ENCODE measurements at places on chromosomes 7 and 10. TPM values are rescaled to one million over a fixed set of nuclear protein-coding genes. Genes with fewer than 3 reads are reported as not detected.
A peak's percentile ranks its signal among the peaks of the same experiment; 100 is the strongest.

- DNase-seq, result no peak
These were observed 78.7 kb upstream of the ARID5B start for GRCh38 chr10:61822781-61823230.

GRCh38 chr7:66634816-66635215 lies 6.1 kb downstream of the KCTD7 start:
- DNase-seq, result no peak

DNA sequence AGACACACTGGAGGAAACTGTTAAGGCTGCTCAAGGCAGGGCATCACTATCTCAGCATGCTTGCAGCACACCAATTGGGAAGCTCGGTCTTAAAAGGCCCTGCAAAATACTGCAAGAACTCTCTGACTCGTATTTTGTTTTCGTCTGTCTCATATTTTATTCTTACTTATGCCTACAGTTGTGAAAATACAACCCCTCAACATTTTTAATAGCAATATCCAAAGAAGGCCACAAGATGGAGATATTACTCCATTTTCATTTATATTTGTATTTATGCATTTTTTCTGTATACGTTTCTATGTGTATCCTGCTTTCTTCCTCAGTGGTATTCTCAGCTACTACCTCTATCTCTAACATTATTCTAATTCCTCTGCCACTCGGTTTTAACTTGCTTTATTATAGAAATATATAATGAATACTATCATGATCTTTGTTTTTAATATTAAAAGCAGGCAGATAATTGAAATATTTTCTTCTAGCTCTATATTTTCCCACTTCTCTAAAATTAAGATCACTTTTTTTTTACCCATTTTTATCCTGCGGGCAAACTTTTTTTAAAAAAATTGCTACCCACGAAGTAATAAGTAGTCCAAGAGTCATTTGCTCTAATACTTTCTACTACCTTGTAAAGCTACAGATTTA lies 10.0 kb downstream of the DNAJC1 start:
- peak; percentile 7 for DNase-seq

DNA sequence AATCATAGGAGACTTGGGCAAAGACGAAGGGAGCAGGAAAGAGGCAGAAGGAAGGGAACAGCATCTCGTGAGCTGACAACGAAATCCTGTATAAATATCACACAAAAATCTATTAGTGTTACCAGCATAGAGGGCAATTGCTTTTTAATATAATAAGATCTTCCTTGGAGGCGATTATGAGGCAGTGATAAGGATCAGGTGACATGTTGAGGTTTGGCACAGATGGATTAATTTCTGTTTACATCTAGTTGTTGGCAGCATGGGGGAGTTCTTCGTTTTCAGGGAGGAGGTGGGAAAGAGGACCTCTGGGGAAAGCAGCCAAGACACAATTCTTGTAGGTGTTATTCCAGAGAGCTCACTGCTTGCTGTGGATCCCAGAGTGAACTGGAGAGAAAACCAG lies 163.8 kb downstream of the PLXNA4 start:
- DNase-seq, result no peak

DNA sequence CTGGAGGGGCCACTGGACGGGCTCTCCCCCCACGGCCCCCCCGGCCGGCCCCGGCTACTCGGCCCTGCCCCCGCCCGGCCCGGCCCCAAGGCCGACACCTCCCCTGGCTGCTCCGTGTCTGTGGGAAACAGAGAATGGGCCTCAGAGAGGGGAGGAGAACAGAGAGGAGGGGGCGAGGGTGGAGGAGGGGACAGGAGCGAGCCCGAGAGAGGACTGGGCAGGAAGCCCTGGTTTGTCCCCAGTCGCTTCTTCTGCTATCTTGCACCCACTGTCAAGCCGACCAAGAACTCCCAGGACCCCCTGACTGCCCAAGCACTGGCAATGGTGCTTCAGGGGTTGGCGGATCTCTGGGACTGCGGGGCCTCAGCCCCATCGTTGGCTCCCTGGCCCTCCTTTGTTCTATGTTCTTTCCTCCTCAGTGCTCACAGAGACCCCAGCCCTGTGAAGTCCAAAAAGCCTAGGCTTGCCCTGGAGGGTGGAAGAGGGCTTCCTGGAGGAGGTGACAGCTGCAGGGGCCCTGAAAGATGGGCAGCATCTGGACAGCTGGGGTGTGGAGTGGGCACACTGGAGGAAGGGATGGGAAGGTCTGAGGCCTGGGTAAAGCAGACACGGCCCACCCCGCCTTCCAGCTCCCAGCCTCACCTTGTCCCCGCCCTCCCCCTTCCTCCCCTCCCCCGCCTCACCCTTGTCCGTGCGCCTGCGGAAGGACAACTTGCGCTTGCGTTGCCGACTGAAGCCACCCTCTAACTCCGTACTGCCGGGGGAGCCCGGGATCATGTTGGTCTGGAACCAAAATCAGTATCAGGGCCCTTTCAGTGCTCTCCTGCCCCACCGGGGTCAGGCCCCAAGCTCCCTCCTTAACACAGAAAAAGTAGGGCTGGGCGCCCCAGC lies 30.1 kb downstream of the KCNH2 start:
- DNase-seq, result no peak

GRCh38 chr7:50309721-50310120 lies 5.2 kb downstream of the IKZF1 start:
- DNase-seq, result no peak

GRCh38 chr10:76111986-76112825 lies 680.8 kb downstream of the LRMDA start:
- no peak for DNase-seq

DNA sequence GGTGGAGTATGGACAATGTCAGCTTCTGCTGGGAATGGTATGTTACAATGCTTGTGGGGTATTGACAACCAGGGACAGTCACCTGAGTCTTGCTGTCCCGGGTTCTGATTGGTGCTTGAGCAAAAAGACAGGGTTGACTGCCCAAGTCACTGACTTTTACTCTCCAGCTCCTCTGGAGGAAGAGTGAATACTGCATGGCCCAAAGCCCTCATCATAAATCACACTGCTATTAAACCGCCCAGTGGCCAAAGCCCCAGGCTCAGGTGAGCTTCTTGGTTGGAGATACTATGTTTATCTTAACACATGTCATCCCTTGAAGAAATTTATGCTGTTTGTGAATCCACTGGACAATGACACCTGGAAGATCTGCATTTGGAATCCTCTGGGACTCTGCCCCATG lies 90.0 kb upstream of the IGFBP3 start:
- no peak for DNase-seq

DNA sequence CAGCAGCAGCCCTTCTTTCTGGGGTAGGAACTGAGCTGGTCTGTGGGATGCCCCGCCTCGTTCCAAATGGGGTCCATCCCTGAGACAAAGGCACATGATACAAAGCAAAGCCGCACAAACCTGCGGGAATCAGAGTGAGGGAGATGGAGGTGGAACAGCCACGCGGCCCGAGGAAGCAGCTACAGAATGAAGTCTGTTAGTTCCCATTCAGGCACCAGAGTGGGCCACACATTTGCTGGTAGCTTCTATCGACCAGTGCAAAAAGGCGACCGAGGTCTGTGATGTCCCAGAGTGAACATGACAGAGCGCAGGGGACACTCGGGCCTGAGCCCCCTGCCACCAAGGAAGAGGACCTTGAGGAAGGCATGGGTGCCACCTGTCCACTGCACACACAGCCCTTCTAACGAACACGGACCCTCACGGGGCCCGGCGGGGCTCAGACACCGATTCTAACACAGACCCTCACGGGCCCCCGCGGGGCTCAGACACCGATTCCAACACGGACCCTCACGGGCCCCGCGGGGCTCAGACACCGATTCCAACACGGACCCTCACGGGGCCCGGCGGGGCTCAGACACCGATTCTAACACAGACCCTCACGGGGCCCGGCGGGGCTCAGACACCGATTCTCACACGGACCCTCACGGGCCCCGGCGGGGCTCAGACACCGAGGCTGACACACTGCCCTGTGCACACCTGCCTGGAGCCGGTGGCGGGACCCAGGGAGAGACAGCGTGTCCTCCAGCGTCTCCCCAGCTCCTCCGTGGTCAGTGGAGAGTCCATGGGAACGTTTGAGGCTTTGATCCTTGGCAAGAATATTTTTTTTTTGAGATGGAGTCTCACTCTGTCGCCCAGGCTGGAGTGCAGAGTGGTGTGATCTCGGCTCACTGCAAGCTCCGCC lies 32.8 kb upstream of the FAM20C start:
- DNase-seq, result no peak

DNA sequence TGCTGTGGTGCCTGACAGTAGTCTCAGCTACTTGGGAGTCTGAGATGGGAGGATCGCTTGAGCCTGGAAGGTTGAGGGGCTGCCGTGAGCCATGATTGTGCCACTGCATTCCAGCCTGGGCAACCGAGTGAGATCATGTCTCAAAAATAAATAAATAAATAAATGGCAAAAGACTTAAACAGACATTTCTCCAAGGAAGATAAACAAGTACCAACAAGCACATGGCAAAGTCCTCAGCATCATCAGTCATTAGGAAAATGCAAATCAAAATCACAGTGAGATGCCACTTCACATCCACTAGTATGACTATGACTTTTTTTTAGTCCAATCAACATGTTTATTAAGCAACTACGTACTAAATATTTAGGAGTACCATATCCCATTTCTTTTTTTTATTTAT lies 21.3 kb upstream of the KPNA7 start:
- peak; percentile 54 for DNase-seq

GRCh38 chr7:113267885-113268284 lies 149.5 kb upstream of the SMIM30 start:
- DNase-seq, result no peak

DNA sequence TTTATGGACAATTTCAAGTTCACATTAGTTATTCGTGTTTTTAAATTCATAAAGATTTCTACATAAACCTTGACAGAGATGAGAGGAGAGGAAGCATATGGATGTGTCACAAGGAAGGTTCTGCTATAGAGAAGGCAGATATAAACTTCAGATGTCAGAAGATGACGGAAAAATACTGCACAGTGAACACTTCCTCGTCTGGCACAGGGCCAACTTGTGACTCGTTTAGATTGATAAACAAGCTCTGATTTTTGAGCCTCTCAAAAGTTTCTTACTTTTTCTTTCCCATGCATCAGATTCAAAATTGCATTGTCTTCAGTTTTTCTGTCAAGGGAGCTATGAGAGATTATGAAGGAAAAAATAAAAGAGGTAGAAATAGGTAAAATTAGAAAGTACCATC lies 156.4 kb upstream of the MINDY3 start:
- DNase-seq, result no peak

DNA sequence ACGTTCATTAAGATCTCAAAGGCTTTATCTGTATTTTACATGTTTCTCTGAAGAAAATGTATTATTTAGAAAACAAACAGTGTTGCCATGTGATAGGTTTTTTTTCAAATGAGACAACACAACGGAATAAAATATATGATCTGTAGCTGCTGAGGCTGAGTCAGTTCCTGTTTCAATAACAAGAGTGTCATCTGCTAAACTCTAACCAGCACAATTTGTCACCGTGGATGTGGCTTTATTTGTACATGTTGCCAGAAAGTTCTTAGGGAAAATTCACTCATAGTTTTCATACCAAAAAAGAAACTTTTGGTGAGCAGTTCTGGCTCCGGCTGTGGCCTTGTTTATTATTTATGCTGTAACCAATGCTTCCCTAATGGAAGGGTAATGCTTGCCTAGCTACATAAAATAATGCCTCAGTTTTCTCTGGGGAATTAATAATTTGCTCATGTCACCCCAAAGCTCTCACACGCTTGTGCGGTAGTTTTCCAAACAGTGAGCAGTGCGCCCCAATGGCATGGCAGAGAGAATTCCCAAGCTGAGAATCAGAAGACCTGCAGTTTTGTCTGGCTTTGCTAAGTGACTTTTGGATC lies 20.3 kb upstream of the KLF6 start:
- DNase-seq, result peak; percentile 94

DNA sequence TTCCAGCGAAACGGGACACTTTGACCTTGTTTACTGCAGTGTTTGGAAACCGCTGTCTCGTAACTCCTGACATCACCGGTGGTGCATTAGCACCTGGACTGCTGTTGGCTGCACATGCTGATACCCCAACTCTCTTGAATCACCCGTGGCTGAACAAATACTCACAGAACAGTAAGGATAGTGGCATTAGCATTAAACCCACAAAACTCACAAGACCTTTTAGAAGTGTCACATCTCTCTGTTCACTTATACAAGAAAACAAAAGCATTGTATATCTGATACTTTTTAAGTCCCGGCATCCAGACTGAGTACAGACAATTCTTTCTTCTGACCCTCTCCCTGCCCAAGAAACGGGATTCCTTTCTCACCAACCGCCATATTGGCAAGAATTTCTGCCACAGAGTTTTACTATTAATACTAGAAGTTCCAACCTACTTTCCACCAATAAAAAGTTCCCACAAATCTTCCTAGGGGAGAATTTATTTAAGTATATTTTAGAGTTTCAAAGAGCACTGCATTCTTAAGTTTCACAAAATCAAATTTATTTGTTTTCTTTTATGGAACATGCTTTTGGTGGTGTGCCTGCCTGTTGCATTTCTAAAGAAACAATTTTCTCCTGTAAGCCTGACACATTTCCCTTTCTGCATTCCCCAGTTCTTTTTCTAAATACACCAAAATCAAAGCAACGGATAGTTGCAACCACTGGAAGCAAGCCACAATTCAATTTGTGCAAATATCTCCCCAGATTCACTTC lies 208.4 kb upstream of the KLF14 start:
- DNase-seq, result no peak

DNA sequence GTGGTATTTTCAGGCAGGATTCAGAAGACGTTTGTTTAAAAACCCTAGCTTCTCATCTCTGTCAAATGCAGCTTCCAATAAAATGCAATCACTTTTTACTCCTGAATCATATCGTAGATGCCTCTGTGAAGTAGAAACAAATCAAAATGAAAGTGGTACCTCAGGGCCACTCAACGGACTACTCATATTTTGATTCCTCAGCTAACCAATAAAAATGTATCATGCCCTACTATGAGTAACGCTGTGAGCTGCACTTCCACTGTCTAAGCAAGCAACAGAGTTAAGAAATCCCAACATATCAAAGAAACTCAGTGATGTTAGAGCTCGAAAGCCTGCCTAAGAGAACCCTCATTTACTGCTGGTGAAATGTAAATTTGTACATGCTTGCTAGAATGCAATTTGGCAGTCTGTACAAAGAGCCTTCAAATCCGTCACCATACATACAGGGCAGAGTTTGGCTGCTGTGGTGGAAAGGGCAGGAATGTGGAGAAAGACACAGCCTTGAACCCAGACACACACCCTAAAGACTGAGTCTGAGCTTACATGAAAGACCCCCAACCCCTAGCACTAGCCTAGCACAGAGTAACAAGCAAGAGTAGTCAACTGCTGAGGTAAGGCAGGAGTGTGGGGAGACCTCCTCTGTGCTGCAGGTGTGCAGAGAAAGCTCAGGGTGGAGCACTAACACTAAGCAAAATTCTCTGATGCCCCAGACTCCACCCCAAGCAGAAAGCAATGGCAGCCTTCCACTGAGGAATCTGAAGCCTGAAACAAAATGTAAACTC lies 151.5 kb downstream of the ANK3 start:
- peak; percentile 26 for DNase-seq

Gene FXYD4
- not detected for total RNA-seq

Gene TCTN3
- total RNA-seq, result 33.9 TPM

Gene RADIL
- 0.07 TPM for total RNA-seq

Gene GPNMB
- 15.1 TPM for total RNA-seq

Gene SFRP4
- not detected for total RNA-seq

Gene GHRHR
- total RNA-seq, result not detected
